ENCODE measurements at places on chromosomes 12 and 14.

- no peak for DNase-seq
These were observed 6.3 kb upstream of the HOXC4 start for GRCh38 chr12:54047160-54047963.

DNA sequence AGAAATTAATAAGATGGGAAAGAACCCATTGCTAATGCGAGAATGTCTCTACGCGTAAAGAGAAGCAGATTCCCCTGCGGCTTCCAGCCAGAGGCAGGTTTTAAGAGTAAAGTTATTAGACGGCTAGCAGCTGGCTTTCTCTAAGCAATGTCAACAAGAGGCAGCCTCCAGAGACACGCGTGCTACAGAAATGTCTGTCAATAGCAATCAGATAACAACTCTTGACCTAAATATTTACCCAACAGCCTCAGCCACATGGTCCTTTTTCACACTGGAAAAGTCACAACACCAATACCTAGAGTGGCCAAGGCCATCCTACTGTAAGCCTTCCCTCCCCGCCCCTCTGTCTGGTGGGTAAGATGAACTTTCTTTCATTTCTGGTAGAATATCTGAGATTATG is 146.0 kb upstream of the SFSWAP start:
- DNase-seq: no peak

GRCh38 chr12:98399532-98399931 is 115.9 kb upstream of the TMPO start:
- DNase-seq: peak; percentile 60

DNA sequence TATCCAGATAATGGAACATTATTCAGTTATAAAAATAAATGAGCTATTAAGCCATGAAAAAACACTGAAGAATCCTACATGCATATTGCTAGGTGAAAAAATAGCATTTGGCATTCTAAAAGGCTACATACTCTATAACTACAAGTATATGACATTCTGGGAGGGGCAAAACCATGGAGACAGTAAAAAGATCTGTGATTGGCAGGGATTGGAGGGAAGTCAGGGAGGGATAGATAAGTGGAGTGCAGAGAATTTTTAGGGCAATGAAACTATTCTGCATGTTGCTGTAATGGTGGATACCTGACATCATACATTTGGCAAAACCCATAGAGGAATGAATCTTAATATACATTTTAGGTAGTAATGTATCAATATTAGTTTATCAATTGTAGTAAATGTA is 63.1 kb upstream of the SLC38A2 start:
- no peak for DNase-seq

GRCh38 chr12:130195776-130196175 is 33.5 kb downstream of the FZD10 start:
- no peak for DNase-seq

DNA sequence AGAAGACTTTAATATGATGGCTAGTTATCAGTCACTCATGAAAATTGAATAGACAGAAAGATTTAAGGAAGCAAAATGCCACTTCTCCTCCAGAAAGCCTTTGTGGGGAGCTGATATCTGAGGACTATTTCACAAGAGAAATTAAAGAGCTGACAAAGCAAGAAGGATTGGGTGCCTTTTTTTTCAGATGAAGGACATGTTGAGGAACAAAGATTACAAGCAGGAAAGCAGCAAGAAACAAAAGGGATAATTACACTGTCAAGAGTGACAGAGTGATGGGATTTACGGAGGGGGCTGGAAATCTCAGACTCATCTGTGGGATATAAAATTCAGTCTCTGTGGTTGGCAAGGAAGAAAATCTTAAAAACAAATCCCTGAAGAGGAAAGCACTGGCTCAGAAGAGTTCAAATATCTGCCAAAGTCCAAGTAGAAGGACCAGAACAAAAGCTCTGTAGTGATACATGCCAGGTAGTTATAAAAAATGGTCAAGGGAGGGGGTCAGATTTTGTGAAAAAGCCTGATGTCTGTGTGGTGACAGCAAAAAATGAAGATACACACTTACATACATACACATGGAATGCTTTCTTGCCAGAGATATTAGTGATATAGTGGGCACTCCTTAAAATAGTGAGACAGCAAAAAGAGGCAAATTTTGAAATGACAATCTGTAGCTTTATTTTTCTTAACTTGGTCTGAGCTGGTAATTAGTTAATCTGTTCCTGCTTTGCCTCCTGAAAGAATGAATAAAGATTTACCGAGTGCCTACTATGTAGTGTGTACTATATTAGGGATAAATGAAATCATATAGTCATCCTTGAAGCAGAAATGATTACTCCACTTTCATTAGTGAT is 62.9 kb downstream of the EPS8 start:
- DNase-seq: no peak

- DNase-seq: no peak
These were observed 277.2 kb downstream of the TMTC2 start for GRCh38 chr12:82963956-82964355.

DNA sequence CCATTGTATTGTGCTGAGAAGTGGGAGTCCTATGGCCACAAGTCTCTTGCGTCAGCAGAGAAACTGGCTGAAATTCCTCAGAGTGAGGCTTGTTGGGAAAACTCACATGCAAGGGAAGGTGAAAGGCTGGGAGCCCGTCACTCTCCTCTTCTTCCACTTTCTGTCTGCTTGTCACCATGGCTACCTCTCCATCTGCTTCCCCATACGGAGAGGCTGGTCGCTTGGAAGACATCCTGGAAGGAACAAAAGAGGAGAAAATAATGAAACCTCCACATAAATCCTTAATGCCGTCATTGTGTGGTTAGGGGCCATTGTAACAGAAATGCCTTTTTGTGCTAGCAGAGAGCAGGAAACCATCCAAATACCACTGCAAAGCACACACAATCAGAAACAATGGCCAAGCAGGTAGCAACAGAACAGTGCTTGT is 53.7 kb downstream of the SOX5 start:
- DNase-seq: no peak

- no peak for DNase-seq
These were observed 971.7 kb downstream of the FSCB start for GRCh38 chr14:43535231-43535838.

DNA sequence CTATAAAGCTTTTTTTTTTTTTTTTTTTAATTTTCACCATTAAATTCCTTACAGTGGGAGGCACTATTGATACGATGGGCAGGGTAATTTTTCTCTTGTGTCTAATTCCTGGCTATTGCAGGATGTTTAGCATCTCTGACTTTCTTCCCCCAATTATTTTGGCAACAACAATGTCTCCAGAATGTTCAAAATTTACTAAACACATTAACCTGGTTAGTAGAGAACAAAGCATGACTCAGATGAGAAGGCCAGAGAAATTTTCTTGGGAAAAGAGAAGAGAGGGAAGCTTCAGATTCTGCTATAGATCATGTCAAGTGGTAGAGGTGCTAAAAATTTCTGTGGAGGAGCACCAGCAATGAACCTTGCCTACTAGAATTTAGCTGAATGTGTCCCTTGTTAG is 171.5 kb upstream of the PRICKLE1 start:
- DNase-seq: no peak

GRCh38 chr12:119115296-119115905 is 63.3 kb upstream of the HSPB8 start:
- peak; percentile 15 for DNase-seq

DNA sequence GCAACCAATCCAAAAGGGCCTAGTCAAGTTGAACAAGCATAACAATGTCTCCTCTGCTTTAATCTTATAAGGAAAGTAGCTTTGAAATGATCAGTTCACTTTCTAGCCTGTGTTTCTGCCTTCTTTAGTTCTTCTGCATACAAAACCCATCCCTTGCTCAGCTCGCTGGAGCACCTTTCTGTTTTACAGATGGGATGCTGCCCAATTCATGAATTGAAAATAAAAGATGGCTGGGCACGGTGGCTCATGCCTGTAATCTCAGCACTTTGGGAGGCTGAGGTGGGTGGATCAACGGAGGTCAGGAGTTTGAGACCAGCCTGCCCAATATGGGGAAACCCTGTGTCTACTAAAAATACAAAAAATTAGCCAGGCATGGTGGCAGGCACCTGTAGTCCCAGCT is 4.5 kb upstream of the RFC5 start:
- DNase-seq: no peak
